Stimulated activated CD4-positive, alpha-beta T cell treated with anti-CD3 and anti-CD28 coated beads, Interleukin-4, amount 100 ng/mL, for 24 hours (primary cell): ENCODE measurements at places on chromosomes 1 and 21.

GRCh38 chr1:188367661-188368060 lies 1538.9 kb downstream of the PLA2G4A start:
- no peak for DNase-seq

- no peak for DNase-seq
These were observed 16.8 kb downstream of the GNG4 start for GRCh38 chr1:235632506-235633401.

GRCh38 chr1:176802316-176802715 lies 339.3 kb downstream of the PAPPA2 start:
- no peak for DNase-seq

- DNase-seq, result no peak
These were observed 187.3 kb downstream of the RYR2 start for GRCh38 chr1:237229333-237229732.

DNA sequence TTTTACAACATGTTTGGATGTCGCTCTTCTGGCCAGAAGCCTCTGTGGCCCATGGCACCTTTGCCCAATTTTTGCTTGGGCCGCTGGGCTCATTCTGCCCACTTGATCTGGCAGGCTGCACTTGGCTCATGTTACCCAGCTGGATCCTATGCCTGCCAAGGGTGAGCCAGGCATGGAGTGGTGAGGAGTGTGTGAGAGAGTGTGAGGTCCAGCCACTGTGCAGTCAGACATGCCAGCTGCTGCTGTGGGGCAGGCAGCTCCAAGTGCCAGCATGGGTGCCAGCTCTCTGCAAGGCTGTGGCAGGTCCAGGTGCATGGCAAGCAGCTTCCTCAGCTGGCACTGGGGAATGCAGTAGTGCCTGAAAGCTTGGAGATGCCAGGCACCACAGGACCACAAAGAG lies 71.0 kb downstream of the EBNA1BP2 start:
- no peak for DNase-seq

- DNase-seq, result no peak
These were observed 4.4 kb downstream of the HPCA start for GRCh38 chr1:32890516-32891240.

DNA sequence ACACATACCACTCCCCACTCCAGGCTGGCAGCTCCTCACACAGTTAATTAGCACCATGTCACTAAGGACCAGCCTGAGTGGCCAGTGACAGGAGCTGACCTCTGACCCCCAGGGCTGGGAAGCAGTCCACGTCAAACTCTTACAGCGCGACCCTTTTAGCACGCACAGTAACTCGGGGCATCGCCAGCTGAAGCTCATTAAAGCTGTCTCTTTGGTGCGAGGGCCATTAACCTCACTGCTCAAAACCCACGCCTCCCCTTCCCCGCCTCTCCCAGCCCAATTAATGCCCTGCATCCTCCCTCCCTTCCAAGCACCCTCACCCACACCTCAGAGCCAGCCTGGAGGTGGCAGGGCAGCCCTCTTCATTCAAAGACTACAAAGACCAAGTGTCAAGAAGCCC lies 31.7 kb downstream of the DMAP1 start:
- DNase-seq, result no peak

DNA sequence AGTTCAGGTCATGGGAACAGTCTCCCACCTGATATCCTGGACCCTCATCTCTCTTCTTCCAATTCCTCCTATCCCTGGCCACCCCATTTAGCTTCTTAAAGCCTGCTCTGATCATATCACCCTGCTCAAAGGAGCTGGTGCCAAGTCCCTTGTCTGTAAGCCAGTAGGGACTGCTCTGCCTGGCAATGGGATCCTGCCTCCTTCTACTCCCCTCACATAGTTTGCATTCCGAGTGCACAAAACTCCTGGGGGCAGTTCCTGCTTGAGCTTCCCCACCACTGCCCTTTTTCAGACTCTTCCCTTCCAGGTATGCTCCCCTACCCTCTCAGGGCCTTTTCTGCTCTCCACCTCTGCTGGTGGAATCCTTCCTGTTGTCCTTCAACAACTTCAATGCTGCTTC lies 48.1 kb downstream of the NGF start:
- no peak for DNase-seq
